GM04504 (cell line): ENCODE measurements at places on chromosomes 2 and 18.
A peak's percentile ranks its signal among the peaks of the same experiment; 100 is the strongest.

DNA sequence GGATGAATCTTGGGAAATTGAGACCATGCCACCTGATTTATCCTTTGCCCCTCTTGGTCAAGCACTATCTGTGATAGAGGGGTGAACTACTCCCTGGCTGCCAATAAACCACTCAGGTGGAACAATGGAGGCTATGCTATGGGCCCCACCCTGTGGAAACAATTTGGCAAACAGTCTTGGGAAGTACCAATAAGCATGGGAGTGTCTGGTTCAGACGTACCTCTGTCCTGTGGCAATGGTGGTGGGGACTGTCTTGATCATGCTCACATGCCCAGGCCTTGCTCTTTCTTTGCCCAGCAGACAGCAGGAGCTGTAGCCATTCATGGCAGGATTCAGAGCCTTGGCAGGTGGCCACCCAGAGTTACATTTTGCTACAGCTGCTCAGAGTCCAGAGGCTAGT lies 658.7 kb downstream of the KCNJ3 start:
- no peak for DNase-seq

DNA sequence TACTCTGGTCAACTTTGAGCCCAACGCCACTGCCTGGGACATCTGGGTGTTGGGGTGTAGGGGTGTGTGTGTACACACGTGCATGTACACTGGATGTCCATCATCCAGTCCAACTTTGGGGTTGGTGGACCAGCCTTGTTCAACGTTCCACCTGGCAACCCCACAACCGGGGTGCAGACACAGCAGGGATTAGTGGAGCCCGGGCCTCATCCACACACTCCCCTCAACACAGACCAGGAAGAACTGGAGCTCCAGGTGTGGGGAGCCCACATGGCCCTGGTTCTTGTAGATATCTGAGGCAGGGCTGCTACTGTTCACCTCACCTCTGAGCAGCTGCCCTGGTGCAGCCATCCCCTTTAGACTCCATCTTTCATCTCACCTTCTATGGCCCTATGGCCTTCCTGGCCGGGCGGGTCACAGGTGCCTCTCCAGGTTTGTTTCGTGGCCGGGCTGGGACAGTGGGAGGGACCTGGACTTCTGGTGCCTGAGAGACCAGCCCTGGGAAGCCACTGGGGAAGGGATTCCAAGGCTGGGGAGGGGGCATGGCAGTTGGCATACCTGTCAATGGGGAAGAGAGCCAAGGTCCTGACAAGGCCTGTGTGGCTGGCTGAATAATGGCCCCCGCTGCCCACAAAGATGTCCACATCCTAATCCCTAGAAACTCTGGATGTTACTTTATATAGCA lies 7.5 kb downstream of the NEU2 start:
- no peak for DNase-seq

GRCh38 chr2:85873679-85874078 lies 15.1 kb downstream of the ST3GAL5 start:
- no peak for DNase-seq

DNA sequence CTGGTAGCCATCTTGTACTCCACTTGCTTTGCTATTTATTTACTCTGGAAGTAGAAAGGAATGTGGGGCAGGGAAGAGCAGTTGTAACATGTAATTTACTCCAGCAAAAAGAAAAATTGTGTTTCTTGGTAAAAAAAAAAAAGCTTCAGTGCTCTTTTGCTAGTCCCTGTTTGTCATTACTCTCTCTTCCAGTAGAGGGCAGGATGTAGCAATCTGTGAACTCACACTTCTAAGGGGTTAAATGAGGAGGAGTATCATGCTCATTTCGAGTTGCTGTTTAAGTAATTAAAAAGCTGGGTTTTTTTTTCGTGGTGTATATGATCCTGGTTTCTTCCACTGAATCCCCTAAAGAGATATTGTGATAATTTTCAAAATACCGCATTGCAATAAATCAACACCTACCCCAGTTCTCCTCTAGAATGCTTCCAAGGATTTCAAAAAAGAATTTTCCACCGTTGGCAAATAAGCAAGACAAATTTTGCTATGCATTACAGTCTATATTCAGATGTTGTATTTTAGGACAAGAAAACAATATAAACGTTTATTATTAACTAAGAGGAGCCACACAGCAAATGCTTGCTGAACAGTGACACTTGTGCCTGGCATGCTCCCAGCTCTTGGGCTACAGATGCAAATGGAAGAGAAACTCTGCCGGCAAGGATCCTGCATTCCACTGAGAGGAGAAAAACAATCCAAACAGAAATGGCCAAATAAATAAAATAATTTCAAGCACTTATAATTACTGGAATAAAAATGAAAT lies 261.6 kb downstream of the ASXL3 start:
- DNase-seq, result no peak

DNA sequence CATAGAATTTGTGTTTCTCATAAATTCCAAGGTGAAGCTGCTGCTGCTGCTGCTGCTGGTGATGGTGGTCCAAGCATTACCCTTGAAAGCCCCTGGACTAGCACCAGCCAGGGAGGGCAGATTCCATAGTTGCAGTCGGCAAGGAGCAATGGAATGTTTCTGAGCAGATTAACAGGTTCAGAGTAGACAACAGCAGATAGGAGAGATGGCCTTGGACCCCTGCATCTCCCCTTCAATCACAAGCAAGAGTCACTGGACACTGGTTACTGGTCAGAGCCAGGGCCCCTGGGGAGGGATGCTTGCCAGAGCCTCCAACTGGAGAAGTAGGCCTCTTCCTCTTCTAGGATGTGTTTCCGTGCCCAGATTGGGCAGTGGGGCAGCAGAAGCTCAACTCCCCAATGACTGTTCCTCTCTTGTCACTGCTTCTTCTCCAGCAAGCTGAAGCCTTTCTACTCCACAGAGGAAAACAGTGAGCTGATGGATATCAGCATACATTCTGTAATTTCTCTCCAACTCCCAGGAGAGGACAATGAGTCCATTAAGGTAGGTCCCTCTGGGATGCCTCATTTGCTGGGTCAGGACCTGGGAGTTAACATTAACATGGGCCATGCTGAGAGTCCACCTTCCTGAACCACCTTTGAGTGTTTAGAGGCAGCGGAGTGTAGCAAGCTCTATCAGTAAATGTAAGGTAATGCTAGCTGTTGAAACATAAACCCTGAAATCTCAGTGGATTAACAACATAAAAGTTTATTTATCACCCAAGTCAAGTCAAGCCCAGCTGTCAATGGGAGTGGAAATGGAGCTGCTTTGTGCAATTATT lies 35.3 kb downstream of the MROH2A start:
- DNase-seq, result no peak

DNA sequence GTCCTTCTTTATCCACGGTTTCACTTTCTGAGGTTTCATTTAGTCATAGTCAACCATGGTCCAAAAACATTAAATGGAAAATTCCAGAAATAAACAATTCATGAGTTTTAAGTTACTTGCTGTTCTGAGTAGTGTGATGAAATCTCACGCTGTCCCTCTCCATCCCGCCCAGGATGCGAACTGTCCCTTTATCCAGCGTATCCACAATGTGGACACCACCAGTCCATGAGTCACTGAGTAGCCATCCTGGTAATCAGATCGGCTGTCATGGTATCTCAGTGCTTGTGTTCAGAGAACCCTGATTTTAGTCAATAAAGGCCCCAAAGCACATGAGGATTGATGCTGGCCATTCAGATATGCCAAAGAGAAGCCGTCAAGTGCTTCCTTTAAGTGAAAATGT lies 3.7 kb downstream of the SP140L start:
- no peak for DNase-seq

GRCh38 chr2:8922431-8922830 lies 81.1 kb downstream of the MBOAT2 start:
- DNase-seq, result no peak

DNA sequence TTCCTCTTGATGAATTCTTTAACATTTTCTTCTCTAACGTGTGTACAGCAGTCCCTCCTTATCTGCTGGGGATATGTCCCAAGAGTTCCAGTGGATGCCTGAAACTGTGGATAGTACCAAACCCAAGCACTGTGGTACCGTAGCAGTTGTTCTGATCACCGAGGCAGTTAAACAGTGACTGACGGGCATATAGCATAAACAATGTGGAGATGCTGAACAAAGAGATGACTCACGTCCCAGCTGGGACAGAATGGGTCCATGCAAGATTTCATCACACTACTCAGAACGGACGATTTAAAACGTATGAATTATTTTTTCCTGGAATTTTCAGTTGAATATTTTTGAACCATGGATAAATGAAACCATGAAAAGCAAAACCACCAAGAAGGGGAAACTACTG lies 54.5 kb upstream of the SPAG16 start:
- DNase-seq, result peak; percentile 33

DNA sequence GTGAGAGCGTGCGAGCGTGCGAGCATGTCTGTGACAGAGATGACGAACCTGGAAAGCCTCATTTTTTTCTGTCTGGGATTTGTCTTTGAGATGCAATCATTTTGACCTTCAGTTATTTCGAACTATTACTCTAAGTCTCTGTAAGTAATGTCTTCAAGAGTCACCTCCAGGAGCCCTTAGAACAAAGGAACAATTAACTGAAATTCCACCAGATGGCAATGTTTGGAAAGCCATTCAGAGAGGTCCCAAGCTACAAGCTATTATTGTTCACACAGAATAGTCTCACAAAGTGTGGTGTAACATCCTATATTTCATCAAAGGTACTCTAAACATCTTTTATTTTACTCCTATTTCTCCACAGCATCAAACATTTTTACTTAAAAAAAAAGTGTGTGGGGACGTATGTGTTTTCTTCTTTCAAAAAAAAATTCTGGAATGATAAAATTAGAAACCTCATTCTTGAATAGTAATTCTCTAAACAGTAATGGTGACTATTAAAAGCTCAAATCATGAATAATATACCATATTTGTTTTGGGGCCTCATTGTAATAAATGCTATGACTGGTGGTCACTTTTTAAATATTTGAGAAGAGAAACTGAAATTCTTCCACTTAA lies 35.1 kb upstream of the MAPRE2 start:
- DNase-seq, result peak; percentile 44

GRCh38 chr2:197069958-197070357 lies 143.5 kb upstream of the PGAP1 start:
- DNase-seq, result no peak

DNA sequence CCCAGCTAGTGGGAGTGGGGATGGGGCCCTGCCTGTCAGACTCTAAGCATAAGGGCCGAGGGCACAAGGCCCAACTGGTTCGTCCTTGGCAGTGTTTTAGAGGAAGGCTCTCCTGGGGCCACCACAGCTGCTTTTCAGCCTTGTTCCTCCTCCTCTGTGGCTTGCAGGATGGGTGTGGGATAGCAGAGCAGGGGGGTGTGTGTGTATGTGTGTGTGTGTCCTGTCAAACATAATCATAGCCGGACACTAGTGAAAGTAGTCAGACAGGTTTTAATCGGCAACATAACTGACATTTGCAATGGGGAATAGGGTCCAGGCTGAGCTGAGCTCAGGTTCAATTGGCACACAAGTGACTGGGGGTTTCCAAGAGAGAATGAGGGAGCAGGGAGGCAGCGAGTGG lies 114.2 kb downstream of the SEPTIN10 start:
- DNase-seq, result no peak
